ENCODE measurements at places on chromosomes 6 and 20. TPM values are rescaled to one million over a fixed set of nuclear protein-coding genes. Genes with fewer than 3 reads are reported as not detected.

DEFB132 gene
- not detected for polyA plus RNA-seq

ZFAND3 gene
- 16.7 TPM for polyA plus RNA-seq

DEFB124 gene
- 0.26 TPM for polyA plus RNA-seq

SIRPB1 gene
- 0.19 TPM for polyA plus RNA-seq

TRIM15 gene
- not detected for polyA plus RNA-seq

TENT5A gene
- 5.0 TPM for polyA plus RNA-seq

HMGCLL1 gene
- polyA plus RNA-seq = 0.05 TPM

MBOAT1 gene
- 3.8 TPM for polyA plus RNA-seq

REM1 gene
- 7.1 TPM for polyA plus RNA-seq

RIPPLY2 gene
- polyA plus RNA-seq = 0.33 TPM

RGS17 gene
- 1.3 TPM for polyA plus RNA-seq

TNF gene
- polyA plus RNA-seq = not detected

Data from SK-N-SH (cell line).